Globus pallidus (tissue), 1 donor: ENCODE measurements at places on chromosomes 3 and 15.

- DNase-seq = no peak
These were observed 60.8 kb upstream of the TMC3 start for GRCh38 chr15:81434851-81435250.

- DNase-seq = peak; percentile 29
These were observed 171.9 kb downstream of the FMN1 start for GRCh38 chr15:33022629-33023028.

- no peak for DNase-seq
These were observed 129.2 kb upstream of the IL12A start for GRCh38 chr3:159859424-159859823.

DNA sequence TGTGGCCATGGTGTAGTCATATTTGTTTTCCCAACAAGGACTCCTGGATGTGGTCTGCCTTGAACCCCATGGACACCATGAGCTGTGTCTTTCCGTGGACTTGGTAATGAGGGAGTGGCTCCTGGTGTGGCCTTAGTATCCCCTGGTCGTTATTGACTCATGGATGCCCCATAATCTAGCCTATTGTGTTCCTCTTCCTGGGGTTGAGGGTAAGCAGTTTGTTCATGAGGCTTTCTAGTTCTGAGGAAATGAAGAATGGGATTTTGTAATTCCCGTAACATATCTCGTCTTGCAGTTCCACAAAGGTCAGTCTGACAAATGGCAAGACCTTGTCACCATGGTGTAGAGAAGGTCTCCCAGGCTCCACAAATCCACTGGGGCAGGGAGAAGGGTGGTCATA lies 22.6 kb downstream of the RAB7A start:
- DNase-seq = no peak

GRCh38 chr15:64051407-64052259 lies 5.3 kb upstream of the DAPK2 start:
- DNase-seq = no peak

DNA sequence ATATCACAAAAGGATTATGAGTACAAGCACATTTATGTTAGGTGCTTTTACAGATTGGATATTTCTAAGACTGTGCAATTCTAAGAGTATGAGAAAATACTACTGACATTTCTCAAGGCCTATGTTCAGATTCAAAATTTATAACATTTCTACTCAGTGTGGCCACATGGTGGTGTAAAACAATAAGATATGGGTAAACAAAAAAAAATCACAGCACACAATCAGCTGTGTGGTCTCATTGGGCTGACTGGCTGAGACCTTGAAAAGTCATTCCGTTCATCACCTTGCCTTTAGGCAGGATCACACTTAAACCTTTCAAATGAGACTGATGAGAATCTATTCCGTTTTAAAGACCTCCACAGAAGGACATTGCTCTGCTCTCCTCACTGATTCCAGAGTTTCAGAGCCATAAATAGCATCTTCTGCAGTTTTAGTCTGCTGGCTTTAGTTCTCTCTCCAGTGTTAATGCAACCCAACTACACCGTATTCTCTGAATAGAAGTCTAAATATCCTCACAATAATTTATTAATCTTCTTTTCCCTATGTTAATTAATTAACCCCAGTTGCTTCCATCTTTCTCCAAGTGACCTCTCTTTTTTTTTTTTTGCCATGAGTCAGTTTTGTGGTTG lies 158.2 kb downstream of the SPATA16 start:
- DNase-seq = peak; percentile 43

GRCh38 chr15:37028625-37029296 lies 71.6 kb downstream of the MEIS2 start:
- DNase-seq = no peak

DNA sequence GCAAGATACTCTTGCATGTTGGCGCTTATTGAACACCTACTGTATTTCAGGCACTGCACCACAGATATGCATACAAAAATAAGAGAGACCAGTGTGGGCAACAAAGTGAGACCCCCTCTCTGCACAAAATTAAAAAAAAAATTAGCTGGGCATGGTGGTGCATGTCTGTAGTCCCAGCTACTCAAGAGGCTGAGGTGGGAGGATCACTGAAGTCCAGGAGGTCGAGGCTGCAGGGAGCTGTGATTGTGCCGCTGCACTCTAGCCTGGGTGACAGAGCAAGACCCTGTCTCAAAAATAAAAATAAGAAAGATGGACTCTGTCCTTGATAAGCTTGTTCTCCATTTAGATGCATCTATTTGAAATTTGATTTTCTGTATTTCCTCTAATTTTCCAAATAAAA lies 20.8 kb downstream of the FEM1B start:
- DNase-seq = no peak

DNA sequence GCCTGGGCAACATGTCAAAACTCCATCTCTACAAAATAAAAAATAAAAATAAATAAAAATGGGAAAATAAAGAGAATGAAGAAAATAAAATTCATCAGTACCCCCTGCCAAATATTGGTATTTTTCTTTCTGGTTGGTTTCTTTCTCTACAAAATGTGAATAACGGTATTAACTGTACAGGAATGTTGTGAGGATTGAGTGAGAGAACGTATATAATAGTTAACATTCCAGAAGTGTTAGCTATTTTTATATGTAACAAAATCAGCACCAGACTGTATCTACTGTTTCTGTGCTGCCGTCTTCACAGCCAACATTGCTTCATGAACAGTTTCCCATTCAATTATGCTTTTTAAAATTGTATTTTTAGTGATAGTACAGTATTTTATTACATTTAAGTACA lies 25.5 kb upstream of the RNU6-1 start:
- DNase-seq = no peak

DNA sequence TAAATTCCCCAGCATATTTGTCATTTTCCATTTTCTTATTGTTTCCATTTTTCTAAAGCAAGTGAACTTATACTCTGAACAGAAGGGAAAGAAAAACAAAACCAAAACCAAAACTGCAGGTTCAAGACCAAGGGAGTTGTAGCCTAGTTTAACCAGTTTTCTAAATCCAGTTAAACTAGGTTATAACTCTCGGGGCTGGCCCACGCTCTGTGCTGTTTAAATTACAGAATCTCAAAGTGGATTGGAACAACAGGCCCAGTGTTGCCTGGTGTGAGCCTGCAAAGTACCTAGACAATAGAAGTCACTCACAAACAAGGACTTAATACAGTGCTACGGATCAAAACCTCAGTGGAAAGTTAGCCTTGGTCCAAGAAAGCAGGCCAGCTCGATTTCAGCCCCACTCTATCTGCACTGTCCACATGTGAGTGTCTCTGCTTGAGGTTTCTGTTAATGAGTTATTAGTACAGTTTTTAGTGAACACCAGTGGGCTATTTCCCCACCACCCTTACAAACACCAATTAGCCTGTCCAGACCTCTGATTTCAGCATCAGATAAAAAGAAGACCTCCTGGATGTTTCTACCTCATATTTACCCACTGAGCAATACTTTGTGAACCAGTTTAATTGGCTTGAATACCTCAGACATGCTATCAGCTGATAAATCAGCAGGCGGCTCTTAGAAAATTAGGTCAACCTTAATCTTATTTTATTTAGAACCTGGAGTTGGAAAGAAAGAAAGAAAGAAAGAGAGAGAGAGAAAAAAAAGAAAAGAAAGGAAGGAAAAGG lies 93.8 kb upstream of the PDZRN3 start:
- no peak for DNase-seq

DNA sequence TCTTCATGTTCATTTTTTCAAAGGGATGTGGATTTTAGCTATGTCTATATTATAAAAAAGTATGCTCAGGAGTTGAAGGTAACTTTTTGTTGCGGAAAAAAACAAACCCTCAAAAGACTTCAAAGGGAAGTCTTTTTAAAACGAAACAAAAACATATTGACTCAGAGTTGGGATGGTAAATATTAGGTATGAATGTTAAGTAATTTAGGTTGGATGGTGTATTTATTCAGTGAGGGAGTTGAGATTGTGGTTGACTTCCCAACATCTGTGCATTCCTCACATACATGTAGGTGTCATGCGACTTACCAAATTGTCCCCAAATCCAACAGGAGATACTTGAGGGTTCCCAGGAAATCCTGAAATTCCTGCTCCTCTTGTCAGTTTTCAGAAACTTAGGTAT lies 32.7 kb upstream of the PLSCR5 start:
- no peak for DNase-seq

GRCh38 chr15:73691396-73691795 lies 7.2 kb downstream of the CD276 start:
- no peak for DNase-seq

- no peak for DNase-seq
These were observed 32.7 kb downstream of the IQSEC1 start for GRCh38 chr3:13040361-13041074.

- DNase-seq = peak; percentile 77
These were observed 643 bp upstream of the RNU5B-1 start for GRCh38 chr15:65303687-65304380.

DNA sequence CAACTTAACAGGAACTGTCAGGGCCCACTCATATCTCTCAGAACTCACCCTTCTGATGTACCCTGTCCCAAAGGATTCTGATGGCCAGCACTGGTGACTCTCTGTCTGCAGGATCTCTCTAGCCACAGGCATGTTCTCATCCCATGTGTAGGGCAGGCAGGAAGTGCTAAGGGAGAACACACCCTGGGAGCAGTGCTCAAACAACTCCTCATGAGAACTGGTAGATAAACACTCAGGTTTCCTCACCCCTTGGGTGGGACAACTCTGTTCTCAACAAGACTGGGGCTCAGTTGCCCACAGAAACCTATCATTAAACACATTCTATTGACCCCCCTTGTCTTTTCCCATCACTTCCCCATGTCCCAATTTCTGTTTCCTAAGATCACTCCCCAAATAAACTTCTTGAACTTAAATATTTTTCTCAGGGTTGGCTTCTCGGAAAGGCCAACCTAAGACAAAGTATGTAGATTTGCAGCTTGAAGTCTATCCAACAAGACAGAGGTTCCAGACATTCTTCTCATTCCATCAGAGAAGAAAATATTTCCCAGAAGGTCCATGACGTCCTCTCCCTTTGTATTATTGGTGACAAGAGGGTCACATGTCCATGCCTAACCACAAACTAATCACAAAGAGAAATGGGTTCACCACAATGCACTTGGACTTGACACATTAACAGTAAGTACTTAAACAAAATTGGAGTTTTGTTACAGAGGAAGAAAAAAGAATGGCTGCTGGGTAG lies 276.6 kb upstream of the GADL1 start:
- DNase-seq = no peak

DNA sequence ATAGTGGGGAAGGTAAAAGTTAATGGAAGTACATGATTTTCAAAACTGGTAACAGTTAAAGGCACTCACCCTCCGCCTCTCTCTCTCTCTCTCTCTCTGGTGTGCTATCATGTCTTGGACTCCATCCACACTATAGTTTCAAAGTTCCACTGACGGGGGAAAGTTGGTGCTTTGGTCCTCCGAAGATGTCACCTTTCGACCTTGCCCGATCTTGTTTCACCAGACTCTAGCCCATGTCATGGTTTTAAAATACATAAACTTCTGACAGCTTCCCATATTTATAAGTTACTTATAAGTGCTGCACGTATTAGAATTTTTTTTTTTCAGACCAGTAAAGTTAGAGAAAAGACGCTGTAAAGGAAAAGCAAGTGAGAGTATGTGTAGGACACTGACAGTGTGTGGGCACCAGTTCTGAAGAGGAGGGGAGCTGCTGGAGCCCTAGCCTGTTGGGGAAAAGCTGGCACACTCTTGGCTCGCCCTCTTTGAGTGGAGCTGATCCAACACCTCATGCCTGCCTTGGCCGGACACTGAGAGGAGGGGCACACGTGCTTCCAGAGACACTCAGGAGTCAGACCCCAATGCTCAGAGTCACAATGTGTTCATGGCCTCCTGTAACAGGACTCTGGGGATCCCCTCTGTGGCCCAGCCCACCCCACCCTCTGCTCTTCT lies 200.5 kb upstream of the TPM1 start:
- DNase-seq = no peak

GRCh38 chr3:37255990-37256308 lies 81.6 kb upstream of the LRRFIP2 start:
- no peak for DNase-seq

DNA sequence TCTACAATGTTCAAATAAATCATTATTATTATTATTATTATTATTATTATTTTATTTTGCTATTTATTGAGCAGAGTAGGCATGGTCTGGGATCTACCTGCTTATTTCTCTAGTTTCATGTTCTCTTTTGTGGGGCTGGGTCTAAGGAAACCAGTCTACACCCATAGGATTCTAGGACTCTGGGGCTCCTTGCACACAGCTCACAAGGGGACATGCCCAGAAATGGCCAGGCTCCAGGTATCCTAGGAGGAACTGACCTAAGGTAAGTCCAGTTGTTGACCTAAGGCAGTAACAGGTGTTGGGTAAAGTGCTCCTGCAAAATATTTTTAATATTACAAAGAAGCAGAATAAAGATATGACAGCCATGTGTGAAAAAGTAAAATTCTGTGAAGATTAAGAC lies 149.6 kb upstream of the TBL1XR1 start:
- no peak for DNase-seq

DNA sequence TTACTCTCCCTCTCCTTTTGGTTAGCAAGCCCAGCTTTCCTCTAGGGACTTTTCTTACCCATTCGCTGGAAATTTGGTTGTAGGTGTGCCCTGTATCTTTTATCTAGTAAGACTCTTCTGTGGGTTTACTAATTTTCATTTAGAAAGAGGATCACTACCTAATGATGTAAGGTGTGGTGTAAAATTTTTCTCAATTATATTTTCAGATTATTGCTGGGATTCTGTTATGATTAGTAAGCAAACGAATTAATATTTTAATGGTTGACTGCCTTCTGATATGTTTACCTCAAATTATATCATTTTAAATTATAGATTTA lies 28.5 kb downstream of the PLCL2 start:
- DNase-seq = no peak

DNA sequence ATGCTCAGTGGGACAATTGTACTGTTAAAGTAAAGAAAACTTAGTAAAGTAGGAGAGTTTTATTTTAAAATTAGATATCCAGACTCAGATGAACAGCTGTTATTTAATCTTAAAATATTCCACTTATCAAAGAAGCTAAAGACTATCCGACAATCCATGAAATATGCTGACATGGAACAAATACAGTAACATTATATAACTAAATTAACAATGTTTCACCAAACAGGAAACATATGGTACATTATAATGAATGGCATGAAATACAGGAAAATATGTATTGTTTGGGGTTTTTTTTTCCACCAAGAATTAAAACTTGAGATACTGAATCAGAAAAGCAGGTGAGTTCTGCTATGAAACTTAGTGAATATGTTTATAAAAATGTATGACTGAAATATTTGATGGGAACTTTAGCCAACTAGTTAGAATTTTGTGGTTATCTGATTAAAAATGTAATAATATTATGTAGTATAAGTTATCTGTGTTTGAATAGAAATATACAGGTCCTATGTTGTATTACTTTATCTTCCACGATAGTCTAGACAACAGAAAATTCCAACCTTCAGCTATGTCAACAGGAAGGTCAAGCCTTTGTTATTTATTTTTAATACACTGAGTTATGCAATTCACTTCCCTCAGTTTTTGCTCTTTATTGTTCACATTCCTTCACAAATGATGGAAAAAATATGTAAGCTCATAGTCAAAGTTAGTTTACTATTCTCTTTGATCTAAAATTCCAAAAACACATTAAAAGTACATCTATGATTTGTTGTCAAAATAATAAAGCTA lies 72.7 kb downstream of the UACA start:
- no peak for DNase-seq

- DNase-seq = no peak
These were observed 91.8 kb downstream of the LARS2 start for GRCh38 chr3:45480218-45480617.
